H4 (cell line): ENCODE measurements at places on chromosomes 2 and 18.

DNA sequence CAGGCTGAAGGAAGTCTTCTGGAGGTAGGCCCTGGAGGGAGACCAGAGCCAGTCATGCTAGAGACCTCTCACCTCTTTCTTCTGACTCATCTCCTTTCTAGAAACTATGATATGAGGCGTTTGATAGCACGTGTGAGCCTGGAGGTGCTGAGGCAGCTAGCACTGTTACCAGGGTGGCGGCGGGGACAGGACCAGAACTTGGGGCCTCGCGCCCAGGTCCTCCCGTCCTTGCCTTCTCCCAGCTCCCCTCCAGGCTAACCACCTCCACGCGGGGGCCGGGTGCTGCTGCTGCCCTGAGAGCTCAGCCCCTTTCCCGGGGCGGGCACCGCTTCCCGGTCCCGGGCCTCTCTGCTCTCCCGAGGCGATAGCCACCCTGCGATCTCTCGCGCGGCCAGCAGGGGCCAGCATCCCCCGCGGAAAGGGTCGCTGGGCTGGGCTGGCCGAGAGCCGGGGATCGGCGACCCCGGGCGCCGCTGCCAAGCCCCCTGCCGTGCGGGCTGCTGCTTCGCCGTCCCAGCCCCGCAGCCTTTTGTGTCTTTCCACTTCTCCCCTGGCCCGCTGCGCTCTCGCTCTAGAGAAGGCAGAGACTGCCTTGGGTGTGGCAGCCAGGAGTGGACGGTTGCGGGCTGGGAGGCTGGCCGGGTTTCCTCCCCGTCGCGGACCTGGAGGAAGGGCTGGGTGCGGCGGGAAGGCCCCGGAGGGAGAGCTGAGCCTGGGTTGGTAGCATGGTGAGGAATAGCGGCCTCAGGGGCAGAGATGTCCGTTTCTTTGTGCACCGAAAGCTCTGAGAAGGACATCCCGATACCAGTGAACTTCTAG lies 49.1 kb downstream of the TMEM17 start:
- DNase-seq: peak; percentile 34

DNA sequence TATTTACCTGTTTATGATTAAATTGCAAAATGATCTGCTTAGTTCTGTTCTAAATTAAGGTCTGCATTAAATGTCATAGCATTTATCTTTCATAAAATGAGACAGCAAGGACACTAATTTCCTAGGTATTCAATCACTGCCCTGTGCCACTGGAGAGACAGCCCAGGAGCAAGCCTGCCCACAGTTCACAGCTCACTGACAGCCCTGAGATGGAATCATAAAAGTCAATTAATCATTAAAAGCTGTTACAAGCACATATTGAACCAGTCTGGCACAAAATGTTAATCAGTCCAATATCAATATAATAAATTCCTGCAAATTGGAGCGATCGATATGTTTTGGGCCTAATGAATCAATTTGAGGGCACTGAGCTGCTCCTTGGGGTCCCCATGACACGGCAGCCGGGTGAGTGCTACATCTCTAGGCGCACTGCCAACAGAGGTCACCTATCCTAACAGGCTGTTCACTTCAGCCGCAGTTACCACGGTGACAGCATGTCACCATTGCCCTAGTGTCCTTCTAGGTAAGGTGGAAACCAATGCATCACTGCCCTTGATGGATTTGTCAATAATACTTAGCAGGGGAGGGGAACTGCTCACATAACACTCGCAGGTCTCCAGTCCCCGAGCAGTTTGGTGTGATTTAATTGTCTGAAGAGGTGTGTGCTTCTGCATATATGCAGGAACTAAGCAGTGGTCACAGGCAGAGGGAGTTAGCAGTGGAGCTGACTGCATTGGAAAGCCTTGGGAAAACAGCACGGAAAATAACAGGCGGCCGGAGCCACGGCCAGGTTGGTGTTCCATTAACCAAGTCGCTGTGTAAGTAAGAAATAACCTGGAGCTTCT lies 47.3 kb downstream of the POU3F3 start:
- no peak for DNase-seq

DNA sequence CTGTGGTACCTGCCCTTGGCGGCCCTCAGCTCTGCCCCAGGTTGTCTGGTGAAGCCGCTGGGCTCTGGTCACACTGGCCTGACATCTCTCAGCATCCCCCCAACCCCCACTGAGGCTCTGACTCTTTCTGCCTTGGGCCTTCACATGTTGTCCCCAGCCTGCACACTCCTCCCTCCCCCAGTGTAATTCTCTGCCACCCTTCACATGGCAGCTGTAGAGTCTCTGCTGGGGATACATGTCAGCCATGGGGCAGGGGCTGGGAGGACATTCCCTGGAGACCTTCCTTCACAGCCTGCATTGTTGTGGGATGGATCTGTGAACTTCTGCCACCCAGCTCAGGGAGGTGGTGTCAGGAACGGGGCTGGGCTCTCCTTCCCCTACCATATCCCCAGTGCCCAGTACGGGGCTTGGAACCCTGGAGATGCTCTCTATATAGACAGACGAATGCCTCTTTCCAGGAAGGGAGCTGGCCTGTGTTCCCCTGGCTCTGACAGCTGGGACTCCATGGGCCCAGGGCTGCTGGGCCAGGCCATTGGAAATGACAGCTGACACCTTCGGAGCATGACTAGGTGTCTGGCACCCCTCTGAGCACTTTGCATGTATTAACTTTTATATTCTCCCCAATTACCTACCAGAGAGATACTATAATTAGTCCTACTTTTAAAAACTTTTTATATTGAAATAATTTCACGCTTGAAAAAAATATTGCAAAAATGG lies 151.5 kb downstream of the INHBB start:
- DNase-seq: no peak

DNA sequence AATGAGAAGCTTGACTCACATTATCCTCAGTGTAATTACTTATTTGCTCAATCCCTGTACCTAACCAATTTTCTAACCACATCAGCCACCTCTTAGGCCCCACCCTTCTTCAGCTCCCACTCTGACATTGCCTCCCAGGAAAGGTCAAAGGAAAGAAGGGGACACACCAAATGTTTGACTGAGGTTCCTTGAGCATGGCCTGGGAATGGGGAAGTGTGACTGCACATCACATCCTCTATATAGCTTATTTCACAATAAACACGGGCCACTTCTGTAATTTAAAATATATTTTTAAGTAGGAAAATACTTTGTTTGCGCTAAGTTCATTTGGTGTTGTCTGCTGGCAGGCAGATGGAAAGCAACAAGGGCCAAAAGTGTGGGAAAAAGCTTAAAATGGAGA lies 3.0 kb upstream of the FIGLA start:
- no peak for DNase-seq

DNA sequence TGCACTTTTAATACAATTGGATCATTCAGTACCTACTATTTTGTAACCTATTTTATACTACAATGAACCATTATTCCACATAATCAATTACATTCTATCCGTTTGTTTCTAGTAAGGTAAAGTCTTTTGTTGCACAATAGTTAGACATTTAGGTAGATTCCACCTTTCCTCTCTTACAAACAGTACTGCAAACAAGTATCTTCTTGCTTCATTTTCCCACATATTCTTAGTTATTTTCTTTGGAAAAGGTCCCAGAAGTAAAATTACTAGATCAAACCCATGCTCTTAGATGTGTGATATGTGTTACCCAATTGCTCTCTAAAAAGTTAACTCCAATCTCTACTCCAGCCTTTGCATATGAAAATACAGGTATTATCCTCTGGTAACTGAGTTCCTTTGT lies 49.6 kb downstream of the SPIRE1 start:
- DNase-seq: no peak

GRCh38 chr2:67393237-67393636 lies 3.9 kb upstream of the ETAA1 start:
- DNase-seq: no peak

GRCh38 chr2:30230497-30231211 lies 680 bp upstream of the LBH start:
- DNase-seq: no peak

DNA sequence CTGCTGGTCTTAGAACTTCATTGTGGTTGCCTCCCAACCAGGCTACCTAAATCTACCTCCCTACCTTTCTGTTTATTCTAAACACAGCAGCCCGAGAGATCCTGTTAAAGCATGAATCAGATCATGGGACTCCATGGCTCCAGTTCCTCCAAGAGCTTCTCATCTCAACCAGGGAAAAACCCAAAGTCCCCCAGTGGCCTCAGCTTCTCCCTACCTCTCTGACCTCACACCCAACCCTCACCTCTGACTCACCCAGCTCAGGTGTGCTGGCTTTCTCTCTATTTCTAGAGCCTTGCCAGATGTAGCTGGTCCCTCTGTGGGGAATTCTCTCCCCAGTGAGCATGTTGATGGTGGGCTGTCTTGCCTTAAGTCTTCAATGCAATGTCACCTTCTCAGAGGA lies 93.8 kb upstream of the COPS8 start:
- no peak for DNase-seq

DNA sequence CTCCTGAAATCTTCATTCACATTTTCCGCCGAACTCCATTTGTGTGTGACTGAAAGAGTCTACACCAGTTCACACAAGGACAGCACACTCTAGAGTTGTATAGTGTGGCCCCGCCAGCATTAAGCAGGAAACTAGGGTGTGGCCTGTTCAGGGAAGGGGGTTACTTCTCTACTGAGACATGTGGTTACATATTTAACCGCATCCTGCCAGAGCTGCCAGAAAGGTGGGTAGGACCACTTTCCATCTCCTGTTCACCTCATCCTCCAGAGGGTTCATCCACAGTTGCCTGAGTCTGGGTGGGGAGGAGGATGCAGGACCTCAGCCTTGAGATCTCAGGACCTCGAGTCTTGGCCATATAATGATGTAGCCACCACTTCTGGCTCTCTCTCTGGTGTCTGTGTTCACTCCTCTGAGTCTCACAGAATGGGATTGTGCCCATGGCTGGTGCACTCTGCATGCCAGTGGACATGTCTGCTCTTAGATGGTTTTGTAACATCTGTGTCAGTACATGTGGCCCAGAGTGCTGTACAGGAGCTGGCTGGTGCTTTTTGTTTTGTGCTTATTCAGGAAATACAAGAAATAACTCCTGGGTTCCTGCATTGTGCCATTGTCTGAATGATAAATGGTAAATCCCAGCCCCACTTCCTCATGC lies 7.7 kb upstream of the SP140L start:
- no peak for DNase-seq

DNA sequence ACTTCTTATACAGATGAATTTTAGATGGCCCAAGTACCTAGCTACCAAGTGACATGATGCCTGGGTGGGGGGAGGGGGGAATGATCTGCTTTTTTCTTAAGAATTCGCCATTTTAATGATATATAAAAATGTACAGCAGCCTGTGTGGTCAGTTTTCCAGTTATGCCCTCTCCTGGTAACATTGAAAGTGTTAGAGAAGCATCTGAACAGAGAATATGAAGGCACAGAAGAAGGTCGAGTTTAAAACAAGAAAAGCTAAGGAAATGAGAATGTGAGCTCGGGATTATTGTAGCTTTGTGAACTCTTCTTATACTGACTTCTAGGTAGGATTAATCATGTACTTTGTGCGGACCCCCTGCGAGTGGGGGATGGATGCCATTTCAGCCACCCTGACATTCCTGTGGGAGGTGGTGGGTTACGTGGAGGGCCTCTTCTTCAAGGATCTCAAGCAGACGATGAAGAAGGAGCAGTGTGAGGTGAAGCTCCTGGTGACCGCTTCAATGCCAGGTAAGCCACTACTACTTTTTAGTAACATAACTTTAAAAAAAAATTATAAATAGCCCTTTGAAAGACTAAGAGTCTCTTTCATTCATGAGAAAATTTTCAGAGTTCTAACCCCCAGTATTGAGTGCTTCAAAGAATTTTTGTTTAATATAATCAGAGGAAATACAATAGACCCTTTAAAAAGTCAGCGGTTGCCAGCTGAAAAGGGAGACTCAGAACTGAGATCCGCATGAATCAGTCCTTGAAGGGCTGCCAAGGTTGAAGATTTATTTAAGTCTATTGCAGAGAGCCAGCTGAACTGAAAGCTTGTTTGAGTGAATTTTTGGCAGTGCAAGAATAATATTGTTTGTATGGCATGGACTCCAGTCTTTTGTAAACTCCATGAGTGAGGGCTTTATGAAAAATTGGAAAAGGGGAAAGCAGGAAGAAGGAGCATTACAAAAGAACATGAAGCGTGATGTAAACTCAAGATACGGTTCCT lies 68.6 kb upstream of the RPE start:
- peak; percentile 49 for DNase-seq

DNA sequence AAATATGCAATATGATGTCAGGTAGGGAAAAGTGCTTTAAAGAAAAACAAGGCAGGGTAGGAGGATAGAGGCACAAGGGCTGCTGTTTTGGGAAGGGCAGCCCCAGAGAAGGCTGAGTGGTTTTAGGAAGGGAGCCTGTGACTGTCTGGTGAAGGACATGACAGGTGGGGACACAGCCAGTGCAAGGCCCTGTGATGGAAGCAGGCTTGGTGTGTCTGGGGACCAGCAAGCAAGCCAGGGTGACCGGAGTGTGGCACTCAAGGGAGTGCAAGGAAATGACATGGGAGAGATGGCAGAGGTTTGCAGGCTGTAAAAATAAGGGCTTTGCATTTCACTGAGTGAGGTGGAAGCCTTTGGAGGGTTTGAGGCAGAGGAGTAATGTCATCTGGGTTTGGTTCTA lies 62.0 kb downstream of the LTBP1 start:
- no peak for DNase-seq

DNA sequence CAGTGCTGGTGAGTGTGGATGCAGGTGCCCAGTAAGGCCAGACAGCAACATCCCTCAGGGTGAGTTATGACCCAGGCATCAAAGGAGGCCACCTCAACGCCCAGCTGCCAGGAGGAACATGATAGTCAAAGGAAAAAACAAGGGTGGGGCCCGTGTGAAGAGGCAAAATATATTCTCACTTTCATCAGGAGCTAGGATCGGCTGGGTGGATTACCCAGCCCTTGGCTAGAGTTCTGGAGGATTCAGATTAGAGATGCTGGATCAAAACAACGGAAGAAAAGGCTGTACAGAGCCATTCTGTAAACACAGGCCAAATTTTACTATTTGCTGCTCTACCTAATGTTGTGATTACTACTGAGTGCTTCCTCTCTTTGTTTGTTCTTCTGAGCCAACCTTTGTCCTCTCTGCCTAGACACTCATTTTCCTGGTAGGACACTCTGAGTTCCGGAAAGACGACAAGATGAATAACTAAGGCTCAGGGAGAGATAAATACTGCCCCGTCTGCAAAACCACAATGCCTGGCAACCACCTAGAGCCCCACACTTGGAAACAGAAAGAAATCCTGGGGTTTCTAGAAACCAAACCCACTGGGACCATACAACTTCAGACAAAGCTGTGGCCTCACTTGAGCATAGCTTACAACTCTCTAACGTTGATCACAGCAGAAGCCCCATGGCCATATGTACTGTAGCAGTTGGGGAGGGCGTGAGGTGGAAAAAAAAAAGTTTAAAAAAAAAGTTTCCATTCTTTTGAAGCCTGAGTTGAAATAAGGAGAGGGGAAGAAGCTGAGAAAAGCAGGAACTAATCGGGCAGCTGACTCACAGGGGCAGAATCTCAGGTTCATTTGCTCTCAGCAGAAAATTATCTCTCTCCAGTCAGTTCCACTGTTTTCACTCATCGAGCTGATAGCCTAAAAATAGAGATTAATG lies 17.8 kb upstream of the PMAIP1 start:
- peak; percentile 51 for DNase-seq

DNA sequence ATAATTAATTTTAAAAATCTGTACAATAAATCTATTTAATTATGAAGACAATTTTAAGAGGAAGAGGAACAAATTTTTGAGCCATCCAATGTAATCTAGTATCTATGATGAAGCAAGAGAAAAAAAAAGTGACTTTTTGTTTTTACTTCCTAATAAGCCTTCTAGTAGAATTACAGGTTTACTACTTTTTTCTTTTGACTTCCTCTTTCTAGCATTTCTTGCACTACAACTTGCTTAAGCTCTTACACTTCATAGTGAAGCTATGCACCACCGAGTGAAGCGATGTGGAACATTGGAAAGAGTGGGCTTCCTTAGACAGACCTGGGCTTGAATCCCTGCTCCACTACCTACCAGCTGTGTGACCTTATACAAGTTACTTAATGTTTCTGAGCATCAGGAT lies 2.1 kb downstream of the SERPINB2 start:
- no peak for DNase-seq
